Epithelial cell of prostate (primary cell): ENCODE measurements at places on chromosomes 12 and 14.

DNA sequence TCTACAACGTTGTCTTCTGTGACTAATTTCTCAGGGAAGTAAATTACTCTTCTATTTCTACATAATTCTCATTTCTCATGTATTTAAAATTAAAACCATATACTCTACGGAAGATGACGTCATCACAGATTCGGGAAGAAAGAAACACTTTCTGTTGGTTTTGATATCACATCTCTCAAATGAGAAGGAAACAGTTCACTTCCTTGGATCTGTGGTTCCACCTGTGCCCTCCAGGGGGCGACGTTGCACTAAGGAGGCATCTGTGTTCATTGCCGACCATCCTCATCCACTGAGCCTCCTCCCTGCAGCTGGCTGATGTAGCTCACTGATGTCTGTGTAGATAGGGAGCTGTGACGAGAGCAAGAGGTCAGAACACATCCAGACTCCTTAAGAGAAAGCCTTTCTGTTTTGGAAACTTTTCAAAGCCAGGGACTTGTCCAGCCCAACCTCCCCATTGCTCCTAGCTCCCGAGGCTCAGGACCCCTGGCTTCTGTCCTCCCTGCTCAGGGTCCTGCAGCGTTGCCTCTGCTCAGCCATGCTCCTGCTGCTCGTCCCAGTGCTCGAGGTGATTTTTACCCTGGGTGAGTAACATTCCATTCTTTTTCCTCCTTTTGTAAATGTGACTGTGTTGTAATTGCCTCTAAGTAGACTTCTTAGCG lies 172.7 kb upstream of the OR4E1 start:
- DNase-seq: no peak

DNA sequence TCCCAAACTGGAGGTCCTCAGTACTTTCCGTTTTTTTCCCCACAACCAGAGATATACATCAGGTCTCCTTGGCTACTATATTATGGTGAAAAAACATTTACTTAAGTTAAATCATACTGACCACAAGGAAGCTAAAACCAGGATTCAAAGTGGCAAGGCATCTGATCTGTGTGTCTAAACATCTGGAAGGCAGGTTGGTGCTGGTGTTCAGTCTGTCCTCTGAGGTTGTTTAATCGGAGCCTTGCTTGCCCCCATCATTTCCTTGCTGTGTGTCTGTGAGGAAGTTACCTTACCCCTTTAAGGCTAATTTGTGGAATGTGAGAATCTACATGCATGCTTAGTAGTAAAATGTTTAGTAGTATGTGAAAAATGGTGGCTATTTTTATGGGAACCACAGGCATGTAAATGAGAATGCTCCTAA lies 75.6 kb downstream of the GALNT4 start:
- peak; percentile 10 for DNase-seq

DNA sequence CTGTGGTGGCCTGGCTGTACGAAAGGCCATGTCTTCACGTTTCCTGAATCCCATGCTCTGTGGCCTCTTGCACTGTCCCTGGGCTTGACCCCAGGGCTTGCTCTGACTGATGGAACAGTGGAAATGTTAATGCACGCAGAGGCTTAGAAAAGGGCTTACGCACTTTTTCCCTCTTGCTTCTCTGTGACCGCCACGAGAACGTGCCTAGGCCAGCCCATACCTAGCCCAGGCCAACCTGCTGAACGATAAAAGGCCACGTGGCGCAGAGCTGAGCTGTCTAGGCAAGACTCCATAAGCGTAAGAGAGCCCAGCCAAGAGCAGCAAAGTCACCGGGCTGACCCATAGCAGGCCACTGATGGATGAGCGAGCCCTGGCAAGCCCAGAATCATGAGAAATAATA lies 18.3 kb downstream of the TTC7B start:
- DNase-seq: no peak

GRCh38 chr12:51751661-51752060 lies 96.9 kb downstream of the FIGNL2 start:
- no peak for DNase-seq

DNA sequence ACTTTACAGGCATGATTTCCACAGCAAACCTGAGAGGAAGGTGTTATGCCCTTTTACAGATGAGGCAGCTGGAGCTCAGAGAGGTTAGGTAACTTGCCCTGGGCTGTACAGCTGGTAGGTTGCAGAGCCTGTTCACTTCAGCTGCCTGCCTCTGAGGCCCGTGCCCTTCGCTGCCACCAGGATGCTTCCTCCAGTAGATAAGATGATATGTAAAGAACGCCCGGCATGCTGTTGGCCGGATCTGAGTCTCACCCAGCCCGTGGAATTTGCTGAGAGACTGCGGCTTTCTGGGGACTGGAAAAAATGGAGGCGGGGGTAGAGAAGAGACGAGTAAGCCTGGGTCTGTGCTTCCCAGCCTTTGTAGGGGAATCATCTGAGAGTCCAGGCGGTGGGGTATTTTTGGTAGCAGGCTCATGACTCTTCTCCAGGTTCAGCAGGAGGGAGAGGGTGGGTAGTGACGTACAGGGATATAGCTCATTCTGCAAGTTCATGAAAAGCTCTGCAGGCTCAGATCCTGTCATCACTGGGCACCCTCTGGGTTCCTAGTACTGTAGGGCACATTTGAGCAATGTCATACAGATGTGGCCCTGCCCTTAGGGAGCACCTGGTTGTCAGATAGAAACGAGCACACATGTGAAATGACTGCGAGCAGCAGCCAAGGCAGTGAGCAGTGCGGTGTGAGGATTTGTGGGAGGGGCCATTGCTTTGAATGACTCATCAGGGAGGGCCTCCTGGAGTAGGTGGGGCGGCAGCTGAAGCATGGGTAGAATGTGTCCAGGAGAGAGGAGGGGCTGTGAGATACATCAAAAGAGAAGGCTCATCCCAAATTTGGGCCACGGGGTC lies 159.4 kb downstream of the TSPAN9 start:
- no peak for DNase-seq

- no peak for DNase-seq
Observed at GRCh38 chr12:12964255-12964654, 12.3 kb upstream of the GPRC5D start.

DNA sequence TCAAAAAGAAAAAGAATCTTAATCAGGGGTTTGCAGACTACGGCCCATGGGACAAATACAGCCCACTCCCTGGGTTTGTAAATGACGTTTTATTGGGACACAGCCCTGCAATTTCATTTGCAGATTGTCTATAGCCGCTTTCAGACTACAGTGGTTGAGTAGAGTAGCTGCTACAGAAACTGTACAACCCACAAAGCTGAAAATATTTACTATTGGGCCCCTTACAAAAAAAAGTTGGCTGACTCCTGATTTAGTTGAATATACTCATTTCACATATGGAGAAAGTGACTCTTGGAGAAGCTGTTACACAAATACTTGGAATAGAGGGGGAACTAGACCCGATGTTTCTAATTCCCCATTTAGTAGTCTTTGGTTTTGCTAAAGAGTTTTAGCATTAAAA lies 162.5 kb upstream of the NOS1 start:
- DNase-seq: no peak

DNA sequence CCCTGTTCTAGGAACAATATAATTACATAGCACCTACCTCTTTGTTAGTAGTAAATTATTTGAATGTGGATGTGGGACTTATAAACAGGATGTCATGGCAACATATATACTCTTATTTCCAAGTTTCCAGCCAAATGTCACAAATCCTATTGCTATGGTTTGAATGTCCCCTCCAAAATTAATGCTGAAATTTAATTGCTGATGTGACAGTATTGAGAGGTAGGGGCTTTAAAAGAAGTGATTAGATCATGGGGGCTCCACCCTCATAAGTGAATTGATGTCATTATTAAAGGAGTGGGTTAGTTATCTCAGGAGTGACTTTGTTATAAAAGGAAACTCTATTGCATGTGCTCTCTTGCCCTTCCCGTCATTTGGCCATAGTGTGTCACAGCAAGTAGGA lies 164.2 kb upstream of the ATF7IP start:
- DNase-seq: no peak

- no peak for DNase-seq
Observed at GRCh38 chr12:51533799-51534198, 57.2 kb upstream of the SCN8A start.

DNA sequence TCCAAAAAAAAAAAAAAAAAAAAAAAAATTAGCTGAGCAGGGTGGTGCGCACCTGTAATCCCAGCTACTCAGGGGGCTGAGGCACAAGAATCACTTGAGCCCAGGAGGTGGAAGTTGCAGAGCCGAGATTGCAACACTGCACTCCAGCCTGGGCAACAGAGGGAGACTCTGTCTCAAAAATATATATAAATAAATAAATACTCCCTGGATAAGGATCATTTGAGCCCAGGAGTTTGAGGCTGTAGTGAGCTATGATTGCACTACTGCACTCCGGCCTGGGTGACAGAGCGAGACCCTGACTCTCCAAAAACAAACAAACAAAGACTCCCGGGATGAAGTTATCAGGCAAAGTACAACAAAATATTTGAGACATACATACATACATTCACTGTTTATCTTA lies 3.3 kb upstream of the NAA25 start:
- no peak for DNase-seq

GRCh38 chr12:121334513-121335343 lies 17.5 kb downstream of the ANAPC5 start:
- peak; percentile 14 for DNase-seq

DNA sequence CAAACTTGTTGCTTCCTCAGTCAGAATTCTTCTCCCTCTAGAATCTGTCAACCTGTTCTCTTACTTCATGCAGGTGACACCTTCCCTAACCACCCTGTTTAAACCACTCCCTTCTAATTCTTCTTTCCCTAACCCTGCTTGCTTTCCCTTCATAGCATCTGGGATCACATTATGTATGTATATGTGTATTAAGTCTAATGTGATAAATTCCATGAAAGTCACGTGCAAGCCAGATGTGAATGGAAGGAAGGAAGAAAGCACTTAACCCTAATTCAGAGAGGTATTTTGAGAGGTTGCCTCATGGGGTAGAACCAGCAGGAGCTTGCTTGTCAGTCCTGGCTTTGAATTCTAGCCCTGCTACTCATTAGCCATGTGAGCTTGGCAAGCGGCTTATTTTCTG lies 340.0 kb downstream of the TRHDE start:
- DNase-seq: no peak

- peak; percentile 90 for DNase-seq
Observed at GRCh38 chr12:27822076-27822712, 42.2 kb upstream of the MANSC4 start.

DNA sequence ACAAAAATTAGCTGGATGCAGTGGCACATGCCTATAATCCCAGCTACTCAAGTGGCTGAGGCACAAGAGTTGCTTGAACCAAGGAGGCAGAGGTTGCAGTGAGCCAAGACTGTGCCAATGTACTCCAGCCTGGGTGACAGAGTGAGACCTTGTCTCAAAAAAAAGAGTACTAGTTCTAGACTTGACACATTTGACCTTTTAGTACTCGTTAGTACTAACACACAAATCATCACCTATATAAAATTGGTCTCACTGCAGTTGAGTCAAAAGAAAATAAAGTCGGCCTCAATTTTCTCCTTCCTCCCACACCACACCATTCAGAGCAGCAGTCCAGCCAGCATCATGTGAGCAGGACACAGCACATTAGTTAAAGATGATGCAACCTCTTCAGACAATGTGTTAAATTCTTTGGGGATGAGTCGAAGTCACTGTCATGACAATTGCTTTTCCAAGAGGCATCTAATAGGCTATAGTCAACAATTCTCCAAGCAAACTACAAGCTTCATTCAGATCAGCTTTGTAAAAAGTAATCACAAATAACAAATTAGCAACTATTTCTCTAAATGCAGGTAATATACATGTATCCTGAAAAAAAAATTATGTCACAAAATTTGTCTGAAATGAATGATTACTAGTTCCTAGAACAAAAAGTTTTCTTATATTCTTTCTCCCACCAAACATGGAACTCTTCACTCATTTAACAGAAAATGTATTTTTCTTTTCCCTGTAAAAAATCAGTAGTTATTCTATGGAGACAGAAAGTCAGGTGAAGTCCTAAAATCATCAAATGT lies 55.6 kb downstream of the CLIP1 start:
- peak; percentile 61 for DNase-seq

DNA sequence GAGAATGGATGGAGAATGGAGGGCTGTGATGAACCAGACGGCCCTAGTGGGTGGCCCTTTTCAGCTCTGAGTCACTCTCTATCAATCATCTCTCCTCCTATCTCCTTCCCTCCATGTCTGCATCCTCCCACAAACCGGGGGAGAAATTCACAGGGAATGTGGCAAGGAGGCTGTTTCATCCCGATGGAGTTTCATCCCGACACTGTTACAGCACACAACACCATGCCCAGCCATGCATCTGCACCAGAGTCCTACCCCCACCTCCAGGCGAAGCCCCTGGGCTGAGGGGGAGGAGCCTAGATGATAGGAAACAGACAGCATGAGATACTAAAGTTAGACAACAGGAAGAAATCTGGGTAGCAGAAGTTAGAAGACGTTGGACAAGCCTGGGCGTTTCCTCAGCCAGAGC lies 20.8 kb downstream of the SLC8B1 start:
- no peak for DNase-seq

- DNase-seq: peak; percentile 68
Observed at GRCh38 chr12:98355322-98355721, 160.1 kb upstream of the TMPO start.

GRCh38 chr14:101669629-101670028 lies 91.9 kb upstream of the PPP2R5C start:
- no peak for DNase-seq

DNA sequence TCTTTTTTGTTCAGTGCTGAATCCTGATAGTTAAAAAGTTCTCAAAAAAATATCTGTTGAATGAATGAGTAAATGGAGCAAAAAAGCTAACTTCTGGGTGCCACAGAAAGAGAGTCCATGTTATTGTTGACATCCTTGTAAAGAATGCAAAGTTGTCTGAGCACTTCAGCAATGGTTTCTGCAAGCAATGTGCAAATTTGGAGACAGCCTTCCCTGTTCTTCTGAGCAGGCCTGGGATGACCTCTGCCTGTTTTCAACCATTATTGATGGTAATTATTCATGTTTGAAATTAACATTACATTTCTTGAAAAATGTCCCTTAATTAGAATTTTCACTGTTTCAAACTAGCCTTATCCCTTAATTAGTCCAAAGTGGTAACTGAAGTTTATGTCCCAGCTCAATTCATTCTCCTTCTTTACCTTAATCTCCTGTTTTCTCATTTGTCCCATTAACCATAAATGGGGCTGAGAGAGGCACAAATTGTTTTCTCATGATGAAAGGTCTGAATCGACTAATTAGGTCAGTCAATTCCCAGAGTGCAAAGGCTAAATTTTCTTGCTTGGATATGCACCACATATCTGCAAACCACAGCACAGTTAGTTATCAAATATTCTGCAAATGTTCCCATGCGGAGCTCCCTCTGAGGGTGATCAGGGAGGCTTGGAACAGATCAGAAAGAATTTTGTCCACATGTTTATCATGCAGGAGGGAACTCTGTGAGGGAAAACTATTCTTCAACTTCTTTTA lies 139.4 kb upstream of the KRR1 start:
- no peak for DNase-seq

- DNase-seq: no peak
Observed at GRCh38 chr12:111816065-111816615, 25.9 kb upstream of the MAPKAPK5 start.

DNA sequence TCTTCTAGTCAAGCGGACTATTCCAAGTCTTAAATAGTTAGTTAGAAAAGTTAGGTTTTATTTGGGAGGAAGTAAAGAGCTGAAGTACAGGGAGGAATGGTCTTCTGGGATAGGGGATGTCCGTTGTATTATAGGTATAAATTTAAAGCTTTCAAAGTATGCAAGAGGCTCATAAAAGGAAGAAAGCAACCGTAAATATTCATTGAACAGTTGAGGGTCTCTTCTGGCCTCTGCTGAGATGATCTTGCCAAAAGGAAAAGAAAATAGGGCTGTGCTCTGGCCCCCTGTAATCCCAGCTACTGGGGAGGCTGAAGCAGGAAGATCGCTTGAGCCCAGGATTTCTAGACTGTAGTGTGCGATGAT lies 377 bp upstream of the TIMELESS start:
- no peak for DNase-seq

GRCh38 chr12:50647479-50647878 lies 116.4 kb upstream of the ATF1 start:
- DNase-seq: no peak
